Activated naive CD8-positive, alpha-beta T cell treated with anti-CD3 and anti-CD28 coated beads, Interleukin-2, amount 10 ng/mL, durations not matched to agents 7 days and 5 days (primary cell): ENCODE measurements at places on chromosomes 1 and 21. TPM values are rescaled to one million over a fixed set of nuclear protein-coding genes. Genes with fewer than 3 reads are reported as not detected.

Gene TNNI3K
- total RNA-seq, result 0.67 TPM

DNA sequence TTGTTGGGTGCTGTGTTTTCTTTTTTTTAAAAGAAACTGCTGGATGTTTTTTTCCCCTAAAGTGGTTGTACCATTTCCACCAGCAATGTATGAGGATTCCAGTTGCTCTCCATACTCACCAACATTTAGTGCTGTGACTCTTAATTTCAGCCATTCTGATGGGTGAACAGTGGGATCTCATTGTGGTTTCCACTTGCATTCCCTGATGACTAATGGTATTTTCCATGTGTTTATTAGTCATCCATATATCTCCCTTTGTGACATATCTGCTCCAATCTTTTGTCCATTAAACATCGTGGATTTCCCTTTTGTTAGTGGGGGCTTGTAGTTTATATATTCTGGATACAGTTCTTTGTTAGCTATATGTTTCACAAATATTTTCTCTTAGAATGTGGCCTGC lies 206.0 kb downstream of the CAMTA1 start:
- DNase-seq, result no peak

- no peak for DNase-seq
Observed at GRCh38 chr1:225595974-225596551, 56.9 kb downstream of the ENAH start.

DNA sequence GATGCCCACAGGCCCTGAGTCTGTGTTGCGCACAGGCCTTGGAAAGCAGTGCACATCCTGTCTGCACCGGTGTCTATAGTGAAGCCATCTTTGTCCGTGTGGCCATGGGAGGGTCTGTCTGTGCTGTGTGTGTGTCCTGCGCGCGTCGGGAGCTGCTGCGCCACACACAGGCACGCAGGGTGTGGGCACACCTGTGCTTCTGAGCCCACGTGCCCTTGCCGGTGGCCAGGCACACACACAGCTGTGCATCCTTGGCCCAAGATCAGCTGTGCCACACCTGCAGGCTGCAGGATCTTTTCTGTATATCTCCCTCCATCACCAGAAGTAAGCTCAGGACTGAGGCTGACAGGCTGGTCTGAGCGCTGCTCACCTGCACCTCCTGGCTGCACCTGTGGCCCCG lies 3.2 kb upstream of the SAMD11 start:
- no peak for DNase-seq
